ENCODE measurements at places on chromosomes 1 and 21.

- no peak for DNase-seq
Observed at GRCh38 chr1:117205368-117205767, 5.4 kb downstream of the VTCN1 start.

GRCh38 chr1:46224966-46225365, 21.8 kb downstream of the LURAP1 start:
- no peak for DNase-seq

- DNase-seq, result no peak
Observed at GRCh38 chr1:19621274-19621950, 22.7 kb upstream of the NBL1 start.

DNA sequence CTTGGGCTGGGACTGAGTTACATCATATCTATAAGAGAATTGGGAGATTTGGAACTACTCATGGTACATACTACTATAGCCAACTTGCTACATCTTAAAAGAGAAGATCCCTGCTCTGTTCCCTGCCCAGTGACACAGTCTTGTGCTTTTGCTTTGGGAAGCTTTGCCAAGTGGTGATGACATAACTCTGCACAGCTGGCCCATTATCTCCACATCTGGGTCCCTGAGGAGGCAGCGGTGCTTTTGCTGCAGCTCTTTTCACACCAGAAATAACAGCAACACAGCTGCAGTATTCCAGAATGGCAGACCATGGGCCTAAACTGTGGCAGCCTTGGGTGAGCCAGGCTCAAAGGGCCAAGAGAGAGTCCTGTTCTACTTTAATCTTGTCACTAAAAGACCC, 296.0 kb downstream of the HHAT start:
- no peak for DNase-seq

GRCh38 chr21:22056904-22057303, 1058.7 kb downstream of the NCAM2 start:
- DNase-seq, result no peak

DNA sequence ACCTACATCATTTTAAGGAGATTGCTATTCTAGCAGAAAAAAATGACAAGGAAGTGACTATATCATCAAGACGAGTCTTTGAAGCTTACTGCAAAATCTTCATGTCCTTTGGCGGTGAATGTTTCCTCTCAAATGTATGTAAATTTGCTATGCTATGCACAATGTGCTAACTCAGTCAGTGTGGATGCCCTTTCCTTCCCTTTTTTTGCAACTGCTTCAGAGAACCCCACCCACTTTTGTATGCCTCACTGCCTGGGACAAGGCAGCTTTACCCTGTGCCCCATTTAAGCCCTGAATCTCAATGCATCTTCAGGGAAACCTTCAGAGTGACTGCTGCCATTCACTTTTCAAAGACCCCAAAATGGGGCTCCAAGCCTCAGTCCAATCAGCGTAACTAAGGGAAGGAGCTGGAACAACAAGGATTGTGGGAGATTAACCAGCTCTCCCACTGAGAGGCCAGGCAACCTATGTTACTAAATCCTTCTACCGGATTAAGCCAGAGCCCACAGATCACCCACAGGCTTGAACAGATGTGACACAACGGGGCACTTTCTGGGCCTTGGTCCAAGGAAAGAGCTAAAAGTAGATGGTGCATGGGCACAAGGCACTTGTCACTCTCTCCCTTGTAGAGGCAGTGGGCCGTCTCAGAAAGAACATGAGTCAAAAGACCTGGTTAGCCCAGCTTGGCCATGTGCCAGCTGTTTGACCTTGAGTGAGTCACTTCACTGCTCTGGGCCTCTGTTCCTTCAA, 154.4 kb downstream of the PLPP3 start:
- DNase-seq, result no peak

GRCh38 chr1:206020393-206021007, 3.2 kb downstream of the CTSE start:
- no peak for DNase-seq

DNA sequence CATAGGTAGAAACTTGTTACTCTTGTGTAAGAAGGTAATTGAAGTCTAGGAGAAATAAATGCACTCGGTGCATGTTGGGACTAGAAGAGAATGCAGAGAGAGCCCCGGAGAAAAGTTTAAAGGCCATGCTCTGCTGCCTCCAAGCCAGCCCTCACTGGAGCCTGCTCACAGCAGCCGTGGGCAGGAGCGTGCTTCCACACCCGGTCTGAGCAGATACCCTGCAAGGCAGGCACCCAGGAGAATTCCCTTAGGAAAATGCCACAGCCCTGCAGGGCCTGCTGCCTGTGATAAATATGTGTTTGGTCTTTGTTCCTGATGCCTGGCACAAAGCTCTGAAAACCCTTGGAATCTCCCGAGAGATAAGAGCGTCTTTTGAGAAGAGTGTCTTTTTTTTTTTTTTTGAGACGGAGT, 22.8 kb downstream of the C2CD2 start:
- no peak for DNase-seq

- DNase-seq, result no peak
Observed at GRCh38 chr1:214551436-214552173, at the start of gene PTPN14. Gene PTPN14, minus strand, starts transcription at chr1:214551602. Its CDS starts 86,799 bp downstream, at chr1:214464803.

GRCh38 chr1:197438010-197438790, 170.1 kb downstream of the CRB1 start:
- DNase-seq, result no peak

GRCh38 chr1:27357281-27358037, 9.3 kb downstream of the MAP3K6 start:
- peak; percentile 59 for DNase-seq

DNA sequence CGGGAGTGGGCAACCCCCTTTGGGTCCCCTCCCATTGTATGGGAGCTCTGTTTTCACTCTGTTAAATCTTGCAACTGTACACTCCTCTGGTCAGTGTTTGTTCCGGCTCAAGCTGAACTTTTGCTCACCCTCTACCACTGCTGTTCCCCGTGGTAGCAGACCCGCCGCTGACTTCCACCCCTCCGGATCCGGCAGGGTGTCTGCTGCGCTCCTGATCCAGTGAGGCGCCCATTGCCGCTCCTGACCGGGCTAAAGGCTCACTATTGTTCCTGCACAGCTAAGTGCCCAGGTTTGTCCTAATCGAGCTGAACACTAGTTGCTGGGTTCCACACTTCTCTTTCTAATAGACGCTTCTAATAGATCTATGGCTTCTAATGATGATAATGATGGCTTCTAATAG, 488.6 kb downstream of the MRPL39 start:
- DNase-seq, result no peak

DNA sequence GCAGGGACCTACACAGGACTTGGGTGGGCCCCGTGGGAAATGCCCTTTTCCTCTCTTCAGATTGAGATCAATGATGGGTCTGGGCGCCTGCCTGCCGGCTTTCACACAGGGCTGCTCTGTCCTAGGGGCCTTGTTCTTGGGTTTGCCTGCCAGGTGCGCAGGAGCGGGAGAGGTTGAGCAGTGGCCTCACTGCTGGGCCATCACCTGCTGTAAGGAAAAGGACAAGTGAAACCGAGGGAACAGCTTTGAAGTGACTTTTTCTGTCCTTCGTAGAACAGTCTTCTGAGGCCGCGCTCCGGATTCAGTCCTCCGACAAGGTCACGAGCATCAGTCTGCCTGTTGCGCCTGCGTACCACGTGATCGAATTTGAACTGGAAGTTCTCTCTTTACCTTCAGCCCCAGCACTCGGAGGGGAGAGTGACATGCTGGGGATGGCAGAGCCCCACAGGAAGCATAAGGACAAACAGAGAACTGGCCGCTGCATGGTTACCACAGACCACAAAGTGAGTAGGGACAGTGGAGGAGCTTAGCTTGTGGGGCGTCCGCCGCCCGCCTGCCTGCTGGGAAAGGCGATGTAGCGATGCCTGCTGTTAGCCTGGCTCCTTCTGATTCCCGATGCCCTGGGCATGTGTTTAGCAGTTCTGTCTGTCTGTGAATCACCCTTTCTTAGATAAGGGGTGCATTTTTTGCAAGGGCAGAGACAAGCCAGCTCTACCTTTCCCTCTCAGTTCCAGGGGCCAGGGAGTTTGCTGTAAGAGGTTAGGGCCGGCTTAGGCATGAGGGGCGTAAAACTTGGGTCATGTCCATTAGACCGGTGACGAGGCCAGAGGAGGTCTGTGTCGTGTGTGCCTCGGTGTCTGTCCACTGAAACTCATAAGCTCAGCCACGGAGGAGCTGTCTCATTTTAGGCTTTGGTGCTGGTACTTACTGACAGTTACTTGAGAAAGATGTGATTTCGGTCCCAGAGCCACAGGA, 19.5 kb upstream of the PWP2 start:
- no peak for DNase-seq

GRCh38 chr1:165648919-165649572, 18.0 kb downstream of the MGST3 start:
- no peak for DNase-seq

GRCh38 chr21:42006765-42007164, 3.4 kb downstream of the ZBTB21 start:
- no peak for DNase-seq

DNA sequence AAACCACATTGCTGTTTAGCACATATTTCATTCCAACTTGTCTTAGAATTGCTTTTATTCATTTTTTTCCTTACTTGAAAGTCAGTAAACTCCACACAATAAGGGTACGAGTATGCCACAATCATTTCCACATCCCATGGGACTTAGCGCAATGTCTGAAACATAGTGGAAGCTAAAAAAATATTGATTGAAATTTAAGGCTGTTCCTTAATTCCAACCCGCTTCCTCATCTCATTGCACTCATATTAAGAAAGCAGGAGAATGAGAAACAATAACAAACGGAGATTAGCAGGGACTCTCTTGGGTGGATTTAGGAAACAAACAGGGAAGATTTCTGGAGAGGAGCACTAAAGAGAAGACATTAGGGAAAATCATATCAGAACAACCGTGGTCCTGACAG, 39.3 kb upstream of the RGS4 start:
- DNase-seq, result no peak

Measured in stimulated activated CD8-positive, alpha-beta memory T cell treated with anti-CD3 and anti-CD28 coated beads, Interleukin-4, amount 100 ng/mL, for 1 hour (primary cell).